ENCODE measurements at places on chromosomes 12 and 14.

GRCh38 chr14:50865391-50866076 is 6.3 kb upstream of the ABHD12B start:
- DNase-seq: no peak

GRCh38 chr12:16844875-16845274 is 238.9 kb upstream of the LMO3 start:
- no peak for DNase-seq

DNA sequence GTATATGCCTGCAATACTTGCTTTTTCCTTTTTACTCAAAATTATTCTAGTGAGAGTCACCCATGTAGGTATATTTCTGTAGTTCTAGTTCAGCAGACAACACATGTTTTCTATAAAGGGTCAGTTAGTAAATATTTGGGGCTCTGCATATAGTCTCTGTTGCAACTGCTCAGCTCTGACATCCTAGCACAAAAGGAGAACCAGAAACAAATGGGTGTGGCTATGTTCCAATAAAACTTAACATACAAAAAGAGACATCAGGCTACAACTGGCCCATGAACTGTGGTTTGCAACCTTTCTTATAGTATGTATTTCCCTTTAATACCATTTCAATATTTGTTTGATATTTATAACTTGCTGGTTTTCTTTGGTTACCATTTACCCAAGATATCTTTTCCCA is 11.9 kb downstream of the NT5DC3 start:
- peak; percentile 55 for DNase-seq

DNA sequence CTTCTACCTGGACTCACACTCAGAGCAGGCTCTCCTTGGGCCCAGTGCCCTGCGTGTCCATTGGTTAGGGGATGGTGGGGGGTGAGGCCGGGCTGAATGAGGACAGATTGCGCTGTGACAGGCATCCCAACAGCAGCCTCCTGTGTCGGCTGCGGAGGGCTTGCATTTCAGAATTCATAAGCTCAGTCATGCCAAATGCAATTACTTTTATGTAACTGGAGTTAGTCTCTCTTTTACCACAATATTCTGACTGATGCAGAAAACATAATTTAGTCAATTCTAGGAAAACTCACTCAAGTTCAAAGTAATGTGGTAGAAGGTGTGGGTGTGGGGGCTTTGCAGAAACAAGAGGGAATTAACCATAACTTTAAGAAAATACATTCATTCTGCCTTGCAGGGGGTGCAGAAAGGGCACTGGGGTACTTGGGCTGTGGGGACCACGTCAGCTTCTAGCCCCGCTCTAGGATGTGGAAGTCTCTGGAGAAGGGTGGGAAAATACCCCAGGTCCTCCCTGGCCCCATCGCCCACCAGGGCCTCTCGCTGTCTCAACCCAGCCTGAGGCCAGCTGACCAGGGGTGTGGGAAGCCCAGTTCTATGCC is 257.7 kb downstream of the ADGRD1 start:
- no peak for DNase-seq

- no peak for DNase-seq
Measured at GRCh38 chr12:25699454-25699853, 146.4 kb upstream of the LMNTD1 start.

DNA sequence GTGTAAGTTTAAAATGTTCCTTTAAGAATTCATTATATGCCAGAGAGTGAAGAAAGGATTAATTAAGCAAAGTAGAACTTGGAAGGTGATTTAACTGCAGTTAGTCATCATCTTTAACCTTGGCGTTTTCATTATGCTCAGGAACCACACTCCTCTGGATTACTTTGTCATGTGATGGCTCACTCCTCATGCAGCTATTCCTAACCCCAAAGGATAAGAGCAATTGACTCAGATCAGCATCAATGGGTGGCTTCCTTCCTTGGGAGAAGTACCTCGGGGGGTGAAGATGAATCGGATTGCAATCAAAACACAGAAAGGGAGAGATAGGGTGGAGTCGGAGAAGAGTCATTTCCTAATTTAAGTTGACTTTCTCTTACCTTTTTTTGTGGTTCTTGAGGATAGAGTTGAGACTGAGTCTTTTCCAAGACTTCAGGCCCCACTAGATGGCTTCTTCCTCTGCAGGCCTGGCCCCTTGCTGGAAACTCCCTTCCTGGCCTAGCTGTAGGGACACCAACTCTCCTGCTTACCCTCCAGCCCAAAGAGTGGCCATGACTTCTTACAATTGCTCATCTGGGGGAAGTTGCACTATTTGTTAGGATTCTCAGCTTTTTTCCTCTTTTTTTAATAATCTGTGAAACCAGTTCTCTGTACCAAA is 238.6 kb upstream of the DDHD1 start:
- DNase-seq: no peak

DNA sequence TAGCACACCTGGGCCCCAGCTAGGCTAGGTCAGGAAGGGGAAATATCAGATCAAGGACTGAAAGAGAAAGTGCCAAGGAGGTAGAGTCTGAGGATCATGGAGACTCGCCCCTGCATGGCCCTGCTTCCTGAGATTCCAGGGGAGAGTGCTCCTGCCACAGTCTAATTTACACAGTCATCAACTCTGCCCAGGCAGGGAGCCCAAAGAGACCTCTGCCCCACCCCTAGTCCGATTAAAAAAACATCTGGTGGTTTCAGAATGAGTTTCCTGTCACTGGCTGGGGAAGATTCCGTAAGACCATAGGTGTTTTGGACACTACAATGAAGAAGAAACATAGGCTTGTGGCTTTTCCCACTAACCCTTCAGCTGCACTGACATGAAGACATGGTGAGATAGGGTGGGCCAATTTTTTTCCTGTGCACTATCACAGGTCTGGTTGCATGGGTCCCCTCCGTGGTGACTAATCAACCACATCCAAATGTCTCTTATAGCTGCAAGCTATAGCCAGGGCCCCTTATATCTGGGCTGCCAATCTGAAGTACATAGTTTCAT is 31.5 kb upstream of the GZMB start:
- peak; percentile 32 for DNase-seq

GRCh38 chr12:109947521-109947920 is 47.4 kb downstream of the TCHP start:
- DNase-seq: peak; percentile 49

- DNase-seq: no peak
Measured at GRCh38 chr12:79128956-79129355, 264.4 kb downstream of the SYT1 start.

- DNase-seq: no peak
Measured at GRCh38 chr12:87779858-87780498, 249.2 kb downstream of the C12orf50 start.

- no peak for DNase-seq
Measured at GRCh38 chr12:94560431-94561221, 89.7 kb downstream of the TMCC3 start.

GRCh38 chr14:72780751-72781150 is 113.2 kb downstream of the DPF3 start:
- DNase-seq: no peak

DNA sequence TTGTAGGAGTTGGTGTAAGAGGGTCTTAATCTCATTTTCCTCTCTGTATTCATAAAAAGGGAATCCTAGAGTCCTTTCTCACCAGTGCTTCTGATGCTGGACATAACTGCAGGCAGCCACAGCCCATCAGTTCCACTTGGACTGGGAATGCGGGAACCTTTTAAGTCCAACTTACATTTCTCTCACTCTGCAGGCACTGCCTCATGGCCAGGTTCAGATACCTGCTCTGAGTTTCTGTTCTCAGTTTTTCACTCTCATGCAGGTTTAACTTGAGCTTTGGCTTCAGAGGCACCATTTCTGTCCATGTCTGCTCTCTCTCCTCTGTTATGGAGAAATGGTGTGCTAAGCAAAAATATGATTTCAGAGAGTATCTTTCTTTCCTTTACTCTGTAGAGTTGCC is 4.2 kb downstream of the ACVR1B start:
- DNase-seq: no peak

- DNase-seq: no peak
Measured at GRCh38 chr12:88816201-88816600, 235.9 kb upstream of the KITLG start.

DNA sequence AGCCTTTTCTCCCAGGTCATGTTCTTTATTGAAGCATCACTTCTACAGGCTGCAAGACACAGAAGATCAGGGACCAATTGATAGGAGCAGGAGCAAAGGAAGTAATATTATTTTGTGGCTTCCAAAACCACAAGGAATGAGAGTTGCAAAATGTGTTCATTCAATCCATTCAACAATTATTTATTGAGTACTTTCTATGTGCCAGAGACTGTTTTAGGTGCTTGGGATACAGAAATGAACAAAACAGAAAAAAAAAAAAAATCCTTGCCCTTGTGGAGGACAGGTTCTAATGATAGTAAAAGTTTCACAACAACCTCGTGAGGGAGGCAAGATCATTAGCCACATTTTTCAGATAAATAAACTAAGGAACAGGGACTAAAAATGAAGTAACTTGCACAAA is 20.1 kb upstream of the DACT1 start:
- no peak for DNase-seq

DNA sequence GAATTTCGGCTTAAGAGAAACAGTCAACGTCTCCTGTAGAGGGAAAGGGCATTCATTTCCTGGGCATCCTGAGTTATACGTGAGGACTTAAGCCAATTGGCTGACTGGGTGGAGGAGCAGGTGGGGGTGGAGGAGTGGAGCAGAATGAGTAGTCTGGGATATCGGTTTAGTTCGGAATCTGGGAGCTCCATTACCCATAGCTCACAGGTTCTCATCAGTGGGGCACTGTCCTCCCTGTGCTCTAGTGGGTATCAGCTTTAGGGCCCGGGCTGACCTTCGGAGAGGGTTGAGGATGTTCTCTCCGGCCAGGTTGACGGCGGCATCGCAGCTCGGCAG is 704 bp downstream of the SDR39U1 start:
- DNase-seq: no peak

DNA sequence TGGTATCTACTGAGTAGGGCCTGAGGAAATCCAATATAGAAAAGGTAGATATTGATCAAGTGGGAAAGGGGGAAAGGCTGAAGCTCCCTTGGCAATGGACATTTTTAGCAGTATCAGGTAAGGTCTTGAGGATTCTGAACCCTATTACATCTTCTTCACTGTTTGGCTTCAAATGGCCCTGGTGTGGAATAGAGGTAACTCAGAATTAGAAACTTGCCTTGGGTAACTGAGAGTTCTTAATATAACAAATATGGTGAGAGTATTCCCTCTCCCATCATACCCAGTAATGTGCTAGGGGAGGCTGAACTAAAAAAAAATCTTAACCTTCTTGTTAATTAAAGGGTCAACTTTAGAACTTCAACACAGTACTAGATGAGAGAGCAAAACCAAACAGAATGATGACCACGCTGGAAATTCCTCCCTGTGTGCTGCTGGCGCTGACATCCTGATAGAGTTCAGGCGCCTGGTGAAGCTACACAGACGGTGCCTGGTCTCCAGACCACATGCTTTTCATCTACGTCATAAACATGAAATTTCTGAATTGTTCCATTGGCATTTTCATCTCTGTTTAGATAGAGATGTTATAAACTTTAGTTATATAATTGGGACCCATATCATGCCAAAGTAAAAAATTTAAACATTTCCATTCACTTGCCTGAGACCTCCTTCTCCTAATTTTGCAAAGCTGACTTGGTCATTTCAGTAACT is 128.3 kb downstream of the AKAP6 start:
- DNase-seq: no peak

- no peak for DNase-seq
Measured at GRCh38 chr14:55604900-55605418, 25.0 kb downstream of the KTN1 start.

DNA sequence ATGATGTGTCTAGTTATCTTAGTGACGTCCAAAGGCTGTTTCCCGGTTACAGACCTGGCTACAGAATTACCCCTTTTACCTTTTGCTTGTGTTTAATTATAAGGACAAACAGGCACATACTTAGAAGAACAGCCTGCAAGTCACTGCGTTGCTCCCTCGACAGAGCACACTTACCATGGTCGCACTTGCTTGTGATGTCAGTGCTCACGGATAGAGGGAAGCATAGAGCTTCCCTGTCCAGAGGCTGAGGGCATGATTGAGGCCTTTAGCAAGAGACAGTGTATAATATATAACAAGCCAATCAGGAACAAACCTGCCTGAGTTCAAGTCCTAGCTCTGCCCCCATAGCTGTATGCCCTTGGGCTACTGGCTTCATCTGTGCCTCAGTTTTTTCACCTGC is 73.2 kb upstream of the SCN8A start:
- no peak for DNase-seq

DNA sequence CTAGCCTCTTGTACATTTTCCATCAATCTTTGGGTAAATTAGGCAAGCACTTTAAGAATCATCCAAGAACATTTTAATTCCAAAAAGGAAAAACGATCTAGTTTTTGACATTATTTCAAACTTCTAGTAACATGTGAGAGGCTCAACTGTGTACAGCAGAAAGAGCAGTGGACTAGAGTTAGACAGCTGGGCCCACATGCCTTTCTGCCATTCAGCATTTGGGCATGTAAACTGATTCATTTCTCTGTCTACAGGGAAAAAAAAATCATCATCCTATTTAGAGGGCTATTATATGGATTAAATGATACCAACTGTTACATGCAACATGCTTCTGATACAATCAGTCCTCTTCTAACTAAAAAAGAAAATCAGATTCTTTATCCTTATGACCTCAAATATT is 17.7 kb downstream of the ATP2B1 start:
- DNase-seq: no peak

DNA sequence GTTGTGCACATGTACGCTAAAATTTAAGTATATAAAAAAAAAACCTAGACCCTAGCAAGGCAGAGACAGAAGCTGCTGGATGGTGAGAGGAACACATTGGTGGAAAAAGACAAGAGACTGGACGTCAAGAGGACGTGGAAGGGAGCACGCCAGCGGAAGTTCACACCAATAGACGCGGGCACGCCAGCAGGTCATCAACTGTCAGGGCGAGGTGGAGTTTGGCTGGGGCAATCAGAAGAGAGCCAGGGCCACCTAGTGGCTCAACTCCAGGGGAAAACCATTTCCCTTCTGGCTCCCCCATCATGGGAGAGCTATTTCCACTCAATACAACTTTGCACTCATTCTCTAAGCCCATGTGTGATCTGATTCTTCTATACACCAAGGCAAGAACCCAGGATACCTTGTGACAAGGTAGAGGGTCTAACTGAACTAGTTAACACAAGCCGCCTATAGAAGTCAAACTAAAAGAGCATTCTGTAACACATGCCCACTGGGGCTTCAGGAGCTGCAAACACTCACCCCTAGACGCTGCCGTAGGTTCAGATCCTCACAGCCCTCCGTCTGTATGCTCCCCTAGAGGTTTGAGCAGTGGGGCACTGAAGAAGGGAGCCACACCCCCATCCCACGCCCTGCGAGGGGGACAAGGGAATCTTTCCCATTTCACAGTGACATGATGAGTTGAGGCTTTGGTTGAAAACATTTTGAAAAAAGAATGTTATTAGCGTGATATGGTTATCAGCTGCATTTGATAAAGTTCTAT is 702.7 kb downstream of the TMTC2 start:
- no peak for DNase-seq

DNA sequence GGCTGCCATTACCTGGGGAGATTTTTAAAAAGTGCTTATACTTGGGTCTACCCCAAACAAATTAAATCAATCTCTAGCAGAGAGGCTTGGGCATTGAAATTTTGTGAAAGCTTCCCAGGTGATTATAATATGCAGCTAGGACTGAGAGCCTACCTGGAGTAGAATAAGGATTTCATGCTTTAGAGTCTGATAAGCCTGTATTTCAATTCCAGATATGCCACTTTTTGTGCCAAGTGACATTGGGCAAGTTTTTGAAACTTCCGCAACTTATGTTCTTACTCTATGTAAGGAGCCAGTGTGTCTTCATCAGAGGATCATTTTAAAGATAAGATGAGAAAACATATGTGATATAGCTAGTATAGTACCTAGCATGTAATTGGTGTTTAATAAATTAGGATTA is 159.8 kb upstream of the LRIG3 start:
- DNase-seq: no peak

- DNase-seq: peak; percentile 32
Measured at GRCh38 chr14:95774265-95775160, 60.6 kb upstream of the TCL1A start.

All from HL-60 (cell line).